ENCODE measurements at places on chromosomes 4 and X.
A peak's percentile ranks its signal among the peaks of the same experiment; 100 is the strongest.

DNA sequence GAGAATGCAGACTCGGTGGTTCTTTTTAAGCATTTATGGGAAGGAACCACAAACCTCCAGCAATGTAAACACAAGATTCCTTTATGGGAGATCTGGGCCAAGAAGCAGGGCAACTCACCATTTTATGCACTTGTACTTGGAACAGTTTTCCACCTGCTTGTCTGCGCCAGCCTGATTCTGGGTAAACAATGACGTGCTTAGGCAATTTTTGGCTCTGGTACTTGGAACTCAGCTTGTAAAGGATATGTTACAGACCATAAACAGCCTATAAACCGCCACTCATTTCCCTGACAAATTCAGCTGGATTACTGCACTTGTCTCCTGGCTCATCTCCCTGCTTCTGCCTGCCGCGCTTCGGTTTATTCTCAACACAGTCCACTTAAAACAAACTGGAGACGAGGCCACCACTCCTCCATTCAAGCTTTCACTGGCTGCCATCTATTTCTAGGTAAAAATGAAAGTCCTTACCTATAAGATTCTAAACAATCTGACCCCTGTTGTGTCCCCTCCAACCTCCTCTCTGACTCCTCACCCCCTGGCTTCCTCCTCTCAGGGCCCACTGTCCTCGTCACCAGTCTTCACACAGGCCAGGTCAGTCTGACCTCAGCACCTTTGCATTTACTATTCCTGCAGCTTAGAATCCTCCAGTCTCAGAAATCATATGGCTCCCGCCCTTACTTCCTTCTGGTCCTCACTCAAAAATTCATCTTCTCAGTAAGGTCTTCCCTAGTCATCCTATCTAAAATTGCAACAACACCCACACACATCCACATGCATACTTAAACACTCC is 205.9 kb upstream of the GALNT7 start:
- no peak for DNase-seq

- no peak for DNase-seq
These were observed 639.7 kb downstream of the TRIML1 start for GRCh38 chr4:188778905-188779304.

GRCh38 chr4:64130907-64131306 is 278.3 kb downstream of the TECRL start:
- no peak for DNase-seq

DNA sequence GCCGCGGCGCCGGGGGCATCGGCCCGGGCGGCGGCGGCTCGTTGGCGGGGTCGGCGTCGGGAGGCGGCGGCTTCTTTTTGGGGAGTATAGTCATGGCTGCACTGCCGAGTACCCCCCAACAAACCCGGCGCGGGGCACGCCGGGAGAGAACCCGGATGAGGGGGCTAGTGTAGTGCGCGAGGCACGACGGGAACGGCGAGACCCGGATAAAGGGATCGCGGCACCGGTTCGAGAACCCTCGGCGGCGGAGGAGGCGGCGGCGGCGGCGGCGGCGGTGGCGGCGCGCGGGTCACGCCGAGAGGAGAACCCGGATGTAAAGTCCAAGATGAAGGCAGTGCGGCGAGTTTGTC is at the start of gene OTUD5:
Gene OTUD5 (minus strand): TSS at position 131 of the 350 bp plus-strand sequence. CDS start 37 bp downstream, at position 94.
- DNase-seq, result peak; percentile 80

GRCh38 chr4:15956179-15956850 is 6.7 kb downstream of the FGFBP2 start:
- peak; percentile 77 for DNase-seq

DNA sequence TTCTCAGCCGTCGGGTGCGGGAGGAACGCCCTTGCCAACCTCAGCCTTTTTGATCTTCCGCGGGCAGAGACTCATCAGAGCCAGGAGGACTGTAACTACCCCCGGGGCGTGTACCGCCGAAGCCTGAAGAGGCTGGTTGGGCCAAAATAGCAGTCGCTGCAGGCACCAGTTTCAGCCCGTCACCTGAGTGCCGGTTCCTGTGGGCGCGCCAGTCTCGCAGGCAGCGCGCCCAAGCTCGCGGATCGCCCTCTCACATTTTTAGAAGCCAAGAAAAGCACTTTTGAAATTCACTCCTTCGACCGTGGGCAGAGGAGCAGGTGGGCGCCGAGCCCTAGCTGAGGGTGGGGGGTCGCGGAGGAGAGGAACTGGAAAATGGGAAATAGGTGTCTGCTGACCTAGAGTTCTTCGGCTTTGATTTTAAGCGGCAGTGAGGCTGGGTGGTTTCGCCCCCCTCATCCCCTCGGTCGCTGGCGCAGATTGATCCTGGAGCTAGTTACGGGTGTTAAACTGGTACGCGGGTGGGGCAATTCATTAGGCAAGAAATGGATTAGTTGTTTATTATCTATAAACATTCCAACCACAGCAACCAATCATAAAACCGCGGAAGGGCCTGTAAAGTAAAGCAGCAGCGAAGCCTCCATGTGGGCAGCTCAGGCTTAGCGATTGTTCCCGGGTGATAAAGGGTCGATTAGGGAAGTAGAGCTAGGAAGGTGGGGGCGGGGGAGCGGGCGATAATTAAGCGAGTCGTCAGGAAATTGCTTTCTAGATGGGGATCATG is 69.2 kb downstream of the FBXO8 start:
- peak; percentile 9 for DNase-seq

GRCh38 chr4:39931441-39931901 is 46.2 kb downstream of the PDS5A start:
- DNase-seq, result no peak

- no peak for DNase-seq
These were observed 964.4 kb downstream of the RPA4 start for GRCh38 chrX:97847885-97848679.

DNA sequence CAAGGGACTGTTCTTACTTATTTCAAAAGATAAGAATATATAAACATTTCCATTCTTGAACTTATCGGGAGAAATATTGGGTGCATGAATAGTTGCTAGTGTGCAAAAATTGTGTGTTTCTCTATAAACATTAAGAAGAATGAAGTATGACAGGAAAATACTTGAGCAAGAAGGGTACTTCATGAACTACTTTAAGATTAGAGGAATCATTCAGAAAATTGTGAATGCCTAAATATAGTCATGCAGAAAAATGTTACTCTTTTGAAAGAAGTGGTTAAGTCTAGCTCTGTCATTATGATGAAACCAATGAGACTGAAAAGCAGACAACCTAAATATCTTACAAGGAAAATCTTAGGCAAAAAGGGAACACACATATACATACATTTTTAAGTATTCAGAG is 207.8 kb upstream of the PCDH18 start:
- DNase-seq, result no peak

DNA sequence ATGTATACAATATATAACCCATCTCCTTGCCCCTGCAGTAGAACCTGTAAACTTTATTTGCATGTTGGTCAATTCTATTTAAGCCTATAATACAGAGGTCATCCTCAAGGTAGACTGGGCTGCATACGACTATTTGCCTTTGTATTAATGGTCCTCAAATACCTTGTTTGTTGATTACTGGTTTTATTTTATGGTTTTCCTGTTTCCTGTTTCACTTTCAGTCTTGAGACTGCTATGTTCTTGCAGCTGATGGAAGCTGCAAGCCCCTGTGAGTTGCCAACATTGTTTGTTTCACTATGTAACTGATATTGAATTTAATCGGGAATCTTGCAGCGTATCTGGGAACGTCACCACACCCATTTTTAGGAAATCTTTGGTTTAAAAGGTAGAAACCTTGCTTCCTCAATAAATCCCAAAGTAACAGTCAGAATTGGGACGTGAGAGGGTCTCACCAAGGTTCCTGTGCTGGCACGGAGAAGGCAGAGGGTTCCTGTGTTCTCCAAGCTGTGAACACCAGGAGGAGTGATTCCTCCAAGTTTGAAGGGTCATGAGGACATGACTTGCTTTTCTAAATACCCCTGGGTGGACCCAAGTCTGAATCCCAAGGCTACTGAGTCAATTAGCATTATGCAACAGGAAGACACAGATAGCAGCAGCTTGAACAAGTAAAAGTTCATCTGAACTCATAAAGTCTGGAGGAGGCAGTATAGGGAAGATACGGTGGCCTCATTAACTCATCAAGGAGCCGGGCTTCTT is 110.6 kb upstream of the PNPLA4 start:
- no peak for DNase-seq

- DNase-seq, result no peak
These were observed 632.5 kb downstream of the KCTD8 start for GRCh38 chr4:43816116-43816515.

DNA sequence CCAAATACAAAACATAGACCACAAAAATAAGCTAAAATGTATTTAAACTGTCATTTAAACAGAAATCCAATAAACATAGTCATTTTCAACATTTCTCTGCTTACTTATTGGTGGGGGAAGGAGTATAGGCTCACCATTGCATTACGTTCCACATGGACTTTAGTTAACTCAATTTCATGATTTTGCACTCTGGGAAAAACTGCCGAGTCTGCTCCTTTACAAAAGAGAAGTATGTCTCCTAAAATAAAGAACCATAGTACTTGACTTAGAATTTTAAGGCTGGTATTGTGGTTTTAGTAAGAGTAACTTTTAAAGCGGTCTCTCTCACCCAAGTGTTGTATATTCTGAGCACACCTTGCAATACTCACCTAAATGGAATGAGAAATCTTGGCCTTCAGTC is 75.1 kb upstream of the MCF2 start:
- DNase-seq, result no peak

GRCh38 chrX:20143561-20143960 is 1.9 kb upstream of the EIF1AX start:
- no peak for DNase-seq

- no peak for DNase-seq
These were observed 225.5 kb downstream of the AFAP1 start for GRCh38 chr4:7714176-7714575.

DNA sequence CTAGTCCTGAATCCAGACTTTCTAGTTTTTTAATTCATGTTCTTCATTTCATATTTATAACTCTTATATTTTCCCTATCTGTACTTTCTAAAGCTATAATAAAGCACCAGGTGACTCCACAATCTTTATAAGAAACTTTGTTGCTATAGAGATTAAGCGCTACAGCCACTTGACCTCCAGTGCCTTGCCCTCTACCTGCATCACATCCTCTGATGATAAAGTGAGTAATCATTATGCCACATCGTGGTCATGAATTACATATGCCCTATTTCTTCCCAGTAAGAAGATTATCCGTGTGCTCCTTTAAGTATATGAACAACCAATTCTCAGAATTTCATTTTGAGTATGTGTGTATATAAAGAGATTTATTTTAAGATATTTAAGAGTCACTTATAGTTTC is 6.8 kb upstream of the DYNLT3 start:
- no peak for DNase-seq

DNA sequence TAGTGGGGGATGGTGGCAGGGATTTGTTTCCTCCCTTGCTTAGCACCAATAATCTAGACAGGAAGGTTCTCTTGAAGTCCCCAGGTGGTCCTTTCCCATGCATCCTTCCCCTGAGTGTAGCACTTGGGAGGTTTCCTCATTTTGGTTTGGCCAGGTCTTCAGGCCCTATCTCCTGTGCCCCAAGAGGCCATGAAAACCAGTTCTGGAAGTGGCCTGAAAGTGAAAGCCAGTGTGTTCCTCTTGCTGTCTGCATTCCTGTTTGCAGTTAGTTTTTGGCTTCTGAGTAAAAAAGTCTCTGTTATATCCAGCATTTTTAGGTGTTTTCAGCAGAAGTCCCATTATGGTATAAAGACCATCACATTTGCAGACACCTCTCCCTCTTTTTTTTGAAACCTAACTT is 59.5 kb downstream of the MTM1 start:
- no peak for DNase-seq

- DNase-seq, result no peak
These were observed 52.8 kb downstream of the PPEF2 start for GRCh38 chr4:75849461-75849860.

GRCh38 chr4:57061395-57061794 is 48.8 kb downstream of the IGFBP7 start:
- DNase-seq, result no peak

DNA sequence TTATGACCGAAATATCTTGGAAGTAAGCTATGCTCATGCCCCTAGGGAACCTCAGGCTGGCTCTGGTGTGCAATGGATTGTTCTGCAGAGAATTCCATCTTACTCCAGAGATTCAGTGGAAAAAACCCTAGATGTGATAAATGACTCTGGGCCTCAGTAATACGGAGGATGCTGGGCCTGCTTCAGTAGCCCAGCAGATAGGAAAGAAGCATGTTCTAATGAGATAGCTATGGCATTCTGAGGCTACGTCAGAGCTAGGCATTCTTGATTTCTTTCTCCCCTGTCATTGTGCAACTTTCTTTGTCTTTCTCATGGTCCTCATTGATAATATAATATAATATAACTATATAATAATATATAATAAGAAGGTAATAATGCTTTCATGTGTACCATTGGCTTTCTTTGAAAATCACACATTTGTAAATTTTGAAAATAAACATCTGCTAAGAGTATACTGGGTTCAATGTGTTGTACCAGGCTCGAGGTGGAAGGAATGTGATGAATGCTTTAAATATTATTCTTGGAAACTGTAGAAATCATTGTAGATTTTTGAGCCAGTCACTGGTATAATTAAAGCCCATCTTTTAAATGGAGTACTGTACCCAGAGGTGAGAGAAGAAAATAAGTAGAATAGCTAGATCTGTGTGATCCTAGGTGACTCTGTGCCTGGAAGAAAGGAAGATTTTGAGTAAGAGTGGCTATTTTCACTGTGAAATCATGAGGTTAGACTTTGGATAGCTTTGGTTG is 152.0 kb downstream of the IL15 start:
- DNase-seq, result no peak

GRCh38 chrX:109886122-109886761 is 116.7 kb upstream of the TMEM164 start:
- DNase-seq, result peak; percentile 33

DNA sequence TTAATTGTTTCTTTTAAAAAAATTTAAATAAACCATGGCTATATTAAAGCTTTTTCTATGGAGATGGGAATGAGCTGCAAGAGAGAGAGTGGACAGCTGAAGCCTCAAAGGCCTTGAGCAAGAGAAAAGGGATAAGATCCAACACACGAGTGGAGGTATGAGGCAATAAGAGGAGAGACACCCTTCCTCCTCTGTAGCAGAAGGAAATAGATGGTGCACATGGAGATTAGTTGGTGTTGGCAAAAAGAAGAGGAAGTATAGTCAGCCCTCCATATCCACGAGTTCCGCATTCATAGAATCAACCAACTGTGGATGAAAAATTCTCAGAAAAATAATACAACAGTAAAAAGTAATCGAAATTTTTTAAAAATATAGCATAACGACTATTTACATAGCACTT is 3.2 kb downstream of the CXorf38 start:
- no peak for DNase-seq

DNA sequence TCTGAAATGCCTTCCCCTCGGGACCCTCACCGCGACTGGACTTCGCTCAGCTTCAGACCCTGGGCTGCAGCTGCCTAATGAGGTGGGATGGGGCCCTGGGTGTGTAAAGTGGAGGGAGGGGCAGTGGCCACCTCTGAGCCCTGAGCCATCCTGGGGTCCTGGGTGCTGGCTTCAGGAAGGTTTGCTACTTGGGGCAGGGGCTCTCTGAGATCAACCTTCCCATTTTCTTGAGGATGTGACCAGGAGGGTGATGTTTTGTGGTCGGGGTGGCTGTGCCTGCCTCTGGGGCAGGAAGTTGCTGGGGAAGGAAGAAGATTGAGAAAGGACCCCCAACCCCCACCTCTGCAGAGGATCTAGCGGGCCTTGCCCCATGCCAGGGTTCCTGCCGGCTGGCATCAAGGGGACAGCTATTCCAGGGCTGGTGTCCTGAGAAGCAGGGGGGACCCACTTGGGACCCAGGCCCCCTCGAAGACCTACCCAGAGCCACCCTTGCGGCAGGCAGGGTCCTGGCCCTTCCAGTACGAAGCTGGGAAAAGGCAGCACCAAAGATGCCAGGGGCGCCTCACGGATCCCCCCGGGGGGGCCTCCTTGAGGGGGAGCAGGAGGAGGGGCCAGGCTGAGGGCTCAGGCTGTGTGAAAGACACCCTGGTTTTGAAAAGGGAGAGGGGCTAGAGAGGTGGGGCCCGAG is 6.5 kb downstream of the SH3BP2 start:
- DNase-seq, result no peak

GRCh38 chr4:95516528-95517017 is 32.2 kb downstream of the UNC5C start:
- DNase-seq, result no peak
